ENCODE measurements at places on chromosomes 2 and 18.

DNA sequence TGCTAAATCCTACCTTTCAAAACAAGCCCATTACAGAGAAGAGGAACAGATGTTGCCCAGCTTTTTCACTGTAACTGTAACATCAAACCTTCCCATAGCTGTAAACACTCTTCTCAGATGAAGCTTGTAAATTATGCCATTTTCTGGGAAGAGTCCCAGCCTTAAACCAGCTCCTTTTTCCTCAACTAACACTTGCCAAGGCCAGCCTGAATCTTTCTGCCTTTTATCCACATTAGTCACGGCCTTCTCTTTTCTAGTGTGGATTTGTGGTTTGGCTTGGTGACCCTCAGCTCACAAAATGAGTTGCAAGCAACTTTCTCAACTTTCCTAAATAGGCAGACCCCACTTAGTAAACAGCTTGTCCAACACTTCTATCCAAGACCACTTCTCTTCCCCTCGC, 90.2 kb downstream of the CABLES1 start:
- peak; percentile 95 for DNase-seq

- DNase-seq = no peak
These were observed 152.1 kb downstream of the NCK2 start for GRCh38 chr2:105896765-105897163.

DNA sequence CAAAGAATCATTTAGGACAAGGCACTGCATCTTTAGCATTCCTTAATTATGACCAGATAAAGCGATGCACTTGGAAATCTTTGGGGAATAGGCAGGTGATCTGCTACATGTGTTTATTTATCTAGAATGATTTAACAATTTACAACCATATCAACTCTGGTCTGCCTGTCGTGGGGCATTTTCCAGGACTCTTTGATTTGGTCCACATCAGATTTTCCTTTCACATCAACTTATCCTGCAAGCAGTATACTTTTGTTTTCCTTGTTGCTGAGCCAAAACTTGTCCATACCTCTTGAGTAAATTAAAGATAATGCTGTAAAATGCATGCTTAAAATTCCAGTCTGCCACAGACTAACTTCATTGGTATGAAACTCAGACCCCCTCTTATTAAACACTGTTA, 312.4 kb upstream of the TCF4 start:
- peak; percentile 59 for DNase-seq

- no peak for DNase-seq
These were observed 158.4 kb downstream of the LNPK start for GRCh38 chr2:175843625-175844024.

GRCh38 chr2:173749315-173749714, 215.9 kb downstream of the SP3 start:
- DNase-seq = peak; percentile 65

DNA sequence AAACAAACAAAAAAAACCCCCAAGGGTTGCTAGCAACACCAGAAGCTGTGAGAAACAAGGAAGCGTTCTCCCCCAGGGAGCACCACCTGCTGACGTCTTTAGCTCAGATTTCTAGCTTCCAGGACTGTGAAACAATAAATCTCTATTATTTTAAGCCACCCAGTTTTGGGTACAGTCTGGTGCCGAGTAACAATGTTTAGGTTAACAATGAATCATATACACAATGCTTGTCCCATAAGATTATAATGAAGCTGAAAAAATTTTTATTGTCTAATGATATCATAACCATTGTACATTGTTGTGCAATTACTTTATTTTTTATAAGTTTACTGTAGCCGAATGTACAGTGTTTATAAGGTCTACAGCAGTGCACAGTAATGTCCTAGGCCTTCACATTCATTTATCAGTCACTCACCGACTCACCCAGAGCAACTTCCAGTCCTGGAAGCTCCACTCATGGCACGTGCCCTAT, 72.1 kb upstream of the CAB39 start:
- peak; percentile 39 for DNase-seq

GRCh38 chr2:109070290-109070689, 58.7 kb upstream of the SH3RF3 start:
- no peak for DNase-seq

DNA sequence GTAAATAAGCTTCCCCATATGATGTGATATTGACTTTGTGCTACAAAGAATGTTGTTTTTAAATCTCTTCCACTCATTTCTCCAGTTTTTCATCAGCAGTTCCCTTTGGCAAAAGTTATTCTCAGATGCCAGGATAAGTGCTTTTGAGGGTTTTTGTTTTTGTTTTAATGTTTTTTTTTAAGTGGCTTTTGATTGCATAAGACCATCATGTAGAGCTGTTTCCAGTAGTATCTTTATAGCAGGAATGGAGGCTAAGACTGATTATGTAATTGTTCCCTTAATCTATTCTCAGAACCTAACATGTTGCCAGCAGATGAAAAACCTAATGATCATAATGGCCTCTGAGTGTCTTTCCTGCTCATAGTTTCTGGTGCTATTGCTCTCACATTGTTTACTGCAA, 77.9 kb downstream of the CABLES1 start:
- DNase-seq = peak; percentile 46

DNA sequence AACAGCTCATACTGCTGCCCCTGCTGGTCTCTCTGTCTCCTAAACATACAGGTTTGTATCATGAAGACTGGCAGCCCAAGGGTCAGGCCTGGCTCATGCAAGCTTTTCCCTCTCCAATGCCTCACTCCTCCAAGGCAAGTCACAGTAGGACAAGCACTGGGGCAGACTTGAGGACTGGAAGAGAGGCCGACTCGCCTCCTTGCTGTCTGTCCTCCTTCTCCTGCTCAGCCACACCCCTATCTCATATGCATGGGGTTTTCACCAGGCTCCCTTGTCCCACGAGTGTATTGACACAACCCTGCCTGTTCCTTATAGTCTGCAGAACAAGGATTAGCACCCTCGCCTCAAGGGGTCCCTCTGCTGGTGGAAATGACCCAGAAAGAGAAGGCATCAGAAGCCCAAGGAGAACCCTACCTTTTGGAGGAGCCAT, 223.7 kb downstream of the SOX11 start:
- no peak for DNase-seq

- no peak for DNase-seq
These were observed 301.5 kb upstream of the FAM98A start for GRCh38 chr2:33900610-33901009.

GRCh38 chr2:157246765-157247407, 10.6 kb upstream of the GALNT5 start:
- peak; percentile 43 for DNase-seq

DNA sequence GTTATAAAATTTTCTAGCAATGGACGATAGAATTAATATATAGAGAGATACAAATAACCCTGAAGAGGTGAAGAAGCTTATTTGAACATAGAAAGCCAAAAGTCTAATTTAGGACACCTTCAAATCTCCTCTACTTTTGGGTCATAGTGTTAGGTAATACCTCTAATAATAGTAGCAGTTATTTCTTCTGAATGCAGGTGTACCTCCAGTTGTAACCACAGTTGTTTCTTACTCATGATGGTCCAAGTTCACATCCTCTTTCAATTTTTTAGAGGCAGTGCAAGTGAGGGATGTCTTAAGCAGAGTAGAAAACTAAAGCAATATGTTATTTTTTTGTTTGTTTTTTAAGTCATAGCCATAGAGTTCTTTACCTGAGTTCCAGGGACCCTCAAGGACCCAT, 429.5 kb downstream of the CCDC85A start:
- DNase-seq = no peak

- DNase-seq = no peak
These were observed 20.7 kb downstream of the OTOF start for GRCh38 chr2:26457251-26457666.

DNA sequence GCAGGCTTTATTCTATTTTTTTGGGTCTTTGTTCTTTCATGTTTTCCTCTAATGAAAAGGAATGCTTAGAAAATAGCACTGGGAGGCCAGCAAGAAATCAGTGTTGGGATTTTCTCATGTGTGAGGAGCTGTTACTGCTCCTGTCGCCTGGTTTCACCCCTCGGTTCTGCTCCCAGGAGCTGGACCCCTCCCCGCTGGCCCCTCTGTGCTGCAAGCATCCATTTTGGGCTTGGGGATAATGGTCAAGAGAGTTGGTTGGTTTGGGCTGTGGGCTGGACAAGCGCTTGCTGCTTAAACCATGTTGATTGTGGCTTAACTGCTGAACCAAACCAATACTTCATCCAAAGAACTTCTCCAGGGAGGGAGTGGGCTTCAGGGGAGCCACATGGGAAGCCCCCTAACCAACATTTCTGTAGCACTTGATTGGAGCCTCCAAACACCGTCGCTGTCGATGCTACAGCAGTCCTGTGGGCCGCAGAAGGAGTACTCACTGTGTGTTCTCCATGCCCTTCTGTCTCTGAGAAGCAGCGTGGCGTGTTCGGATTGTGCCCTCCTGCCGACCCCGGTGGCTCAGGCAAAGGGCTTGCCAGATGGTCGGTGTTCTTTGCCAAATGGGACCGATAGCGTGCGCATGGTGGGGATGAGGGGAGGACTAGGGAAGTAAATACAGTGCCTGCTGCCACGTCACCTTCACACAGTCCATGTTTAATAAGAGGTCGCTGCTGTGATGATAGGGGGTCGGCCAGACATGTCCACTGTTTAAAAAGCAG, 40.0 kb downstream of the AGAP1 start:
- no peak for DNase-seq

- no peak for DNase-seq
These were observed 226.9 kb upstream of the GYPC start for GRCh38 chr2:126429103-126429502.
